Activated T-helper 1 cell treated with anti-CD3 and anti-CD28 coated beads, Interleukin-12 subunit alpha, Interleukin-12 subunit beta, Interleukin-2, Interleukin-4 antibody, amounts not matched to agents 30 ng/mL and 10 ng/mL and 1 ng/mL, durations not matched to agents 14 hours and 24 hours and 36 hours (primary cell): ENCODE measurements at places on chromosomes 1 and 21.

GRCh38 chr1:167077128-167077867, 12.9 kb downstream of the GPA33 start:
- H3K4me3 ChIP-seq = no peak overlapping the region
- H3K27ac ChIP-seq = no peak overlapping the region
- DNase-seq = no peak
- H3K36me3 ChIP-seq = peaks cover 2% of the 10 kb centered on the region
- H3K27me3 ChIP-seq = peaks cover 11% of the 10 kb centered on the region

DNA sequence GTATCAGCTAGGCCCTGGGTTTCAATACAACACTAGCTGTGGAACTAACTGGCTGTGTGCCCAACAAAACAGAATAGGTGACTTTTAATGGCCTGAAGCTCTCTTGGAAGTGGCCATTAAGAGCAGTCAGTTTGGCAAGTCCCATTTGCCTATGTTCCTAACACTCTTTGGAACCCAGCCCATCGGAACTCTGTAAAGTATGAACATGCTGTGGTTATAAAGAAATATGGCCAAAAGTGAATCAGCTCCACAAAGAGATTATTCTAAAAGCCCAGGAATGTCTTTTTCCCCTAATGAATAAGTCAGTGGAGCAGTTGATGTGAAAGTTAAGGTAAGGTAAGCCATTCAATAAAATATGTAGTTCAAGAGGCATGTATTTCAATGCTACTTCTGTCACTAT, 223.7 kb upstream of the ADAMTS5 start:
- no peaks in the 10 kb centered on the region for H3K4me1 ChIP-seq
- H3K27me3 ChIP-seq = no peaks in the 10 kb centered on the region
- H3K4me3 ChIP-seq = no peak overlapping the region

DNA sequence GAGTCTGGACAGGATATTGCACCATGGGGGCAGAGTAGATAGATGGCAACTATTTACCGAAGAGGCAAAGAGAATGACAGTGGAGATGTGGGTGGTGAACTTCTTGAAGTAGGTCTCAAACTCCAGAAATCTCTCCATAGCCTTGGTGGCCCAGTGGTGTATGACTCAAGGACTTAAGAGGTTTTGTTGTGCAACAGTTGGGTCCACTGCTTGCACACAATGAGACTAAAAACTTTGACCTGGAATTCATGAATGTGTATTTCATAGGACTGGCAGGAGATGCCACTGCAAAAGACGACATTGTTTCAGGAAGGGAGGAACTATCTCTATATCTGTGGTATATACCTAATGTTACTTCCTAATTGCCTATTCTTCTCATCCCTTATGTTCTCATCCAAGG, 75.9 kb downstream of the ZSCAN20 start:
- no peak overlapping the region for H3K4me3 ChIP-seq
- H3K27ac ChIP-seq = no peak overlapping the region
- no peak for DNase-seq

- no peak overlapping the region for H3K27ac ChIP-seq
- H3K4me3 ChIP-seq = no peak overlapping the region
- H3K27me3 ChIP-seq = peaks cover 4% of the 10 kb centered on the region
- H3K4me1 ChIP-seq = peaks cover 7% of the 10 kb centered on the region
- DNase-seq = peak; percentile 49
Observed at GRCh38 chr1:42913426-42914091, 45.1 kb downstream of the SLC2A1 start.

DNA sequence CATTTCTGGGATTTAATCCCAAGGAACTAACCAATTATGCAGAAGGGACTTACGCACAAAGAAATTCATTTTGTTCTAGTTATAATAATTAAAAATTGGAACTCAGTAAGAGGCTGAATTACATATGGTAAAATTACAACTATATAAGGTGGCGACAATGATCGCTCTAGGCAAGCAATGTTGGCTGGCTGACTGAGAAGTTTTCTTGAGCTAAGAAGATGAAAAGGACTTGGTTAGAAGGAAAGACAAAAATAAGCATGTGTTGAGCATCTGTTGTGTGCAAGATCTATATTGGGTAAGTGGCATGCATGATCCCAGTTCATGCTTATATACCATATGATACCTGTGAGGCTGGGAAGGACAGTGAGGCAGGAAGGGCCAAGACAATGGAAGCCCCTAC, 80.8 kb downstream of the FCRL5 start:
- H3K4me3 ChIP-seq = no peak overlapping the region
- no peak overlapping the region for H3K27ac ChIP-seq
- no peaks in the 10 kb centered on the region for H3K4me1 ChIP-seq
- DNase-seq = no peak

DNA sequence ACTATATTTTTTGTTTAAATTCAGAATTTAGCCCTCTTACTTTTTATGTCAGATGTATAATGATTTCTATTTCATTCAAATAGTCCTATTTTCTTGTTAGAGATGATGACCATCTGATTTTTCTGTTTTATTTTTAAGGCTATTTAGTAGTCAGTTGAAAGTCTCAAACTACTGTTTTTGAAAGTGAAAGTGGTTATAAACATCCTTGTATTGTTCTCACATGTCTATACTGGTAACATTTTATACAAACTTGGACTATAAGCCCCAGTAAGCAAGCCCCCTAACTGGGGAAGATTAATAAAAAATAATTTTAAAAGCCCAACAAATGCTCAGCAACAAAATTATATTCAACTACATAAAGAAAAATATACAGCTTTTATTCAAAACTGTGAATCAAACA, 271.3 kb upstream of the RGS18 start:
- H3K27me3 ChIP-seq = no peaks in the 10 kb centered on the region
- DNase-seq = no peak
- H3K27ac ChIP-seq = no peak overlapping the region
- H3K36me3 ChIP-seq = no peaks in the 10 kb centered on the region
- no peak overlapping the region for H3K4me3 ChIP-seq

DNA sequence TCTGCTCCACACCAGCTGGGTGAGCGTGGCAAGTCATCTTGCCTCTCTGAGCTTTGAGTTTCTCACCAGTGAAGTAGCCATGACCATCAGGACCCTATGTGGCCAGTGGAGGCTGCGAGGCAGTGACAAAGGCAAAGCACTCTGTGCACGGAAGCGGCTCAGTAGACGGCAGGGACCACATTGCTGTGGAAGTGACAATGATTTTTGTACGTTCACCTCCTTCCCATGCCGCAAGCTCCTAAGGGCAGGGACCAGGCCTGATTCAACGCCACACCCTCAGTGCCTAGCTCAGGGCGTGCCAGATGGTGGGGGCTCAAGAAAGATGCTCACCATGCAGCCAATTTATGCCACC, 210.5 kb downstream of the MATN1 start:
- no peak for DNase-seq
- H3K4me1 ChIP-seq = no peaks in the 10 kb centered on the region
- H3K27me3 ChIP-seq = no peaks in the 10 kb centered on the region
- H3K36me3 ChIP-seq = no peaks in the 10 kb centered on the region
- no peak overlapping the region for H3K27ac ChIP-seq

DNA sequence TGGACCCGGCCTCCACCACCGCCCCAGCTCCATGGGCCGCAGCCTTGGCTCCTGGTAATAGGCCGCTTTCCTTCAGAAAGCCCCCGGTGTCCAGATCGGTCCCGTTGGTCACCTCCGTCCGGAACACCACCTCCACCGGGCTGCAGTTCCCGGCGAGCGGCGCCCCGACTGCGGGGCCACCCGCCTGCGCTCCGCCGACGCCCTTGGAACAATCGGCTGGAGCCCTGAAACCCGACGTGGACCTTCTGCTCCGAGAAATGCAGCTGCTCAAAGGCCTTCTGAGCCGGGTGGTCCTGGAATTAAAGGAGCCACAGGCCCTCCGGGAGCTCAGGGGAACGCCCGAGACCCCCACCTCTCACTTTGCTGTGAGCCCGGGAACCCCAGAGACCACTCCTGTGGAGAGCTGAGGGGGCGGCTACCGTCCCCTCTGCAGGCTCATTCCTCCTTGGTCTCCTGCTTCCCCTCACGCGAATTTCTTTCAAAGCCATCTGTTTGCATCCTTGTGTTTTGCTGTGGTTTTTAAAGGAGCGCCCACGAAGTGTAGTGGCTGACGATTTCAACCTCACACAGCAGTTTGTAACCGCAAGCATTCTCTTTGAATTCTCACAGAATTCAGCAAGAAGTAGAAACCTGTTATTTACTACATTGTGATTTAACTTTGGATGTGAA, 6.0 kb downstream of the FCRLB start:
- H3K27me3 ChIP-seq = peaks cover 64% of the 10 kb centered on the region
- H3K4me1 ChIP-seq = peaks cover 44% of the 10 kb centered on the region
- peak overlapping the region; percentile 83 for H3K27ac ChIP-seq
- peak overlapping the region; percentile 86 for H3K4me3 ChIP-seq

DNA sequence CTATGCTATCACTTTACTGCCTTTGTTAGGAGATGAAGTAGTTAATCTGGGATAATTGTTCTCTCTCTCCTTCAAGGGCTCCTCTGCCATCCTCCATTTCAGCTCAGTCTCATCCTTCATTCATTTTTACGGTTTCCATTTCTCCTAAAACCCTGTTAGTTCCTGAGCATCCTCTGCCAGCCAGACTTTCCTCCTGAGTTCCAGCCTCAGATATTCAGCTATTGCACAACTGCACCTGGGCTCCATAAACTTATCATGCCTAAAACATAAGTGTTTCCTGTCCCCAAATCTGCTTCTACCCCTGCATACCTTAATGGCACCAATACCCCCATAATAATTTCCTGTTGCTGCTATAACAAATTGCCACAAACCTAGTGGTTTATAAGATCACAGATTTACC, 39.6 kb upstream of the SOX13 start:
- H3K27ac ChIP-seq = no peak overlapping the region

DNA sequence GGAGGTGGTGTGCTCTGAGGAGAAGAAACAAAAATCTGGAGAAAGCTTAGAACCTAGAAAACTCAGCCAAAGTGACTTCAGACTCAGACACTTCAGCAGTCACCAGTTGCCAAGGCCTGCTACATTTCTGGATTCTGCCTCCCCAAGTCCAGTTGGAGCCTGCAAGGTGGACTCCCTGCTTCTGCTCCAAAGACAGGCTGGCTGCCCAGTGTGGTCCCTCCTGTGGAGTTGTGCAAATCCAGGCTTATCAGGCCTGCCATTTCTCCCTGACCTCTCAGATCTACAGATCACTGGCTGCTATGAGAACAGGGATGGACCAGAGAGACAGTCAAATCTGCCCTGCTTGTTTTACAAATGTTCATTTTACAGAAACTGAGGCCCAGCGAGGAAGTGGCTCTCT, 9.9 kb downstream of the CACHD1 start:
- no peak overlapping the region for H3K4me3 ChIP-seq
- H3K4me1 ChIP-seq = no peaks in the 10 kb centered on the region
- DNase-seq = no peak
- no peaks in the 10 kb centered on the region for H3K36me3 ChIP-seq
- H3K27me3 ChIP-seq = peaks cover 13% of the 10 kb centered on the region

- no peak overlapping the region for H3K4me3 ChIP-seq
- H3K36me3 ChIP-seq = no peaks in the 10 kb centered on the region
- H3K27me3 ChIP-seq = peaks cover 37% of the 10 kb centered on the region
- no peak for DNase-seq
Observed at GRCh38 chr21:43597052-43597451, 62.2 kb downstream of the HSF2BP start.

GRCh38 chr1:101479945-101480344, 243.1 kb downstream of the S1PR1 start:
- no peaks in the 10 kb centered on the region for H3K36me3 ChIP-seq
- H3K27ac ChIP-seq = no peak overlapping the region
- no peaks in the 10 kb centered on the region for H3K4me1 ChIP-seq
- DNase-seq = no peak
- no peak overlapping the region for H3K4me3 ChIP-seq

DNA sequence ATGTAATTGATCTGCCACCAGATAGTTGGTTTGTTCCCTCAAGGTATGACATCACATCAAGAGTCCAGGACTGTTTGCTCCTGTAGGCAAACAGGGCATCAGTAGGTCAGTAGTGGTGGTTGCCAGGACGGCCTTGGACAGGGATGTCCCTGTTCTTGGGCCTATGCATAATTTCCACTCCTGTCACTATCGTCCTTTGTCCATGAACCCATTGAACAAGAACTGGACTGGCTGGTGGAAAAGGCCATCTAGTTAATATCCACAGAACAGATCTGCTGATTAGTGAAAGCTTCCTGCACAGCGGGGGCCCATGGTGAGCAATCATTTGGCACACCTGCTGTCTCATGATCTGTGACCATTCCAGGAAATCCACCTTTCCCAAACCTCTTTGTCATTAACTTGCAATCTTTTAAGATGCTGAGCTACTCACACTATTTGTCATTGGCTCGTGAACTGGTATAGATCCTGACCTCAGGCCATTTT, 12.4 kb upstream of the BSDC1 start:
- DNase-seq = no peak
- peaks cover 13% of the 10 kb centered on the region for H3K27me3 ChIP-seq
- H3K4me3 ChIP-seq = no peak overlapping the region
- no peaks in the 10 kb centered on the region for H3K4me1 ChIP-seq
- H3K27ac ChIP-seq = no peak overlapping the region

- peaks cover 31% of the 10 kb centered on the region for H3K27me3 ChIP-seq
- H3K27ac ChIP-seq = no peak overlapping the region
- DNase-seq = no peak
Observed at GRCh38 chr1:236058141-236058934, 6.6 kb downstream of the NID1 start.
